ENCODE measurements at places on chromosomes 2 and 18.

- DNase-seq = no peak
These were observed 95.6 kb downstream of the TWIST2 start for GRCh38 chr2:238943338-238944067.

DNA sequence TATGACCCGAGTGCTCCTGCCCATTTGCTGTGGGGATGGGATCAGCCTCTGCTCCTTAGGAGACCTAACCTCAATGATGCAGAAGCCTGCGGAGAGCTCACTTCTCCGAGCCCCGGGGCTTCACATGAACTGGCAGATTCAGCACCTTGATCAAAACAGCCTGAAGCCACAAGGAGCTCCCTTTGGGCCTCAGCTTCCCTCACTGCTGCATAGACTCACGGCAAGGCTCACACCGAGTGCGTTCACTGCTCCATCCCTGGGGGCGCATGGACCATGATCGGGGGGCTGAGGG is 33.0 kb downstream of the CRACDL start:
- DNase-seq = no peak

DNA sequence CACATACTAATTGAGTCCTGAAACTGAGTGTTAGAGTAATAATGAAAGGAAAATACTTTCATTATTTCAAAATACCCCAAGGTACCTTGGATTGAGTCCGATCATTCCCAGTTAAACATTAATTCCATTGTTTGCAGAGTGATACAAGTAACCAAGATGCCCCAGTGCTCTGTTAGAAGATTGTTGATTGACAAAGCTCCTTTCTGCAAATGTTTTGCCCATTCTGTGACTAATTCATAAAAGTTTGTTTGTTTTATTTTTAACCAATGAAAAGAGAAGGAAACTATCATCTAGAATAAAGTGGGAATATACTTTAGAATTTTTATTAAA is 124.0 kb downstream of the GULP1 start:
- DNase-seq = no peak

DNA sequence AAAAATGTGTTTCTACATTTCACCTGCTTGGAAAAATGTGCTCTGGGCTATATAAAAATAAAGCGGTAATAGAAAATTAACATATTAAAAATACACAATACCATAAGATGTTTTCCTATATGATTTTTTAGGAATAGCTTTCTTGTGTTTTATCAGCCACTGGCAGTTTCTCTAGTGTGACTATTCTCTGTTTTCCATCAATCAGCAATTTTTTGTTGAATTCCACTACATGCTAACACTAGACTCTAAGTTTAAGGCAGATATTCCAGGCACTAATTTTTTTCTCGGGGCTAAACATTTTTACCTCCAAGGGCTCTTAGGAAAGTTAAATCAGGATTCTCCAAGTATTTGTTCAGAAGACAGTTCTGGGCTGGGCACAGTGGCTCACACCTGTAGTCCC is 140.5 kb downstream of the SPHKAP start:
- DNase-seq = no peak

DNA sequence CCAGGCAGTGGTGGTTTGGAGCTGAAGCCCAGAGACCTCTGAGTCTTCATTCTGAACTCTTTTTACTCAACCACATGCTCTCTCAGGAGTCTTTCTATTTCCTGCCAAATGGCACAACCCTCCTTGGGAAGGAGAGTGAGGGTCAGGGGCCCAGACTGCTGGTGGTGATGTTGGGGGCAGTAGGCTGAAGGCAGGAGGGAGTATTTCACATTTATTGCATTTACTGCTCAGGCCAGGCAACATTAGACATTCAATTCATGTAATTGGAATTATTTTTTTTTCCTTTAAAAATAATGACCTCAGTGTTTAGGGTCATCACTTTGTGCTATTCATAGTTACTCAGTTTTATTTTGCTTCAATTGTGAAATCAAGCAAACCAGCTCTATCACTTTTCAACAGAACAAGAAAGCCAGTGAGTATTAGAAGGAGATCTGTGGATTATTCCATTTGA is 311.3 kb upstream of the NT5C1B start:
- peak; percentile 52 for DNase-seq

- DNase-seq = no peak
These were observed 12.2 kb downstream of the PTPRM start for GRCh38 chr18:7579176-7579917.

GRCh38 chr2:34239511-34239910 is 640.4 kb upstream of the FAM98A start:
- no peak for DNase-seq

All from fibroblast of the conjunctiva (primary cell).